Ovary (tissue), 10 donors: ENCODE measurements at places on chromosomes 12 and 14.

- no peak for DNase-seq
Observed at GRCh38 chr14:88838015-88838414, 13.6 kb downstream of the TTC8 start.

GRCh38 chr12:57729321-57729844 is 9.2 kb downstream of the AGAP2 start:
- DNase-seq, result peak; percentile 10

- DNase-seq, result no peak
Observed at GRCh38 chr14:96086574-96087077, 47.5 kb downstream of the C14orf132 start.

DNA sequence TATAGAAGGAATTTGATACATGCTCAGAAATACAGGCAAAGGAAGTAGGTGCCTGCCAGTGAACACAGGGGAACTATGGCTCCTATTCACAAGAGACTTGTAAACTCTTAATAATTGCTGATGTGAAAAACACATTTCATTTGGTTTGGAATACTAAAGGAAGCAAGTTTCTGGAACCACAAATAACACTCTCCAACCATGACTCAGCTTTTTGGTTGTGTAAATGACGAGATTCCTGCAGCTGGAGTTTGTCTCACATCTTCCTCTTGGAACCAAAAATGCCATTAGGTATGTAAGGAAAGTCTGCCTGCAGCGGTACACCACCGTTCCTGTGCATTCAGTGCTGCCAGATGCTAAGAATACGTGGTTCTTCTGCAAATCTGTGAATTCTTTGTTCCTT is 4.5 kb upstream of the OR11H6 start:
- DNase-seq, result no peak

DNA sequence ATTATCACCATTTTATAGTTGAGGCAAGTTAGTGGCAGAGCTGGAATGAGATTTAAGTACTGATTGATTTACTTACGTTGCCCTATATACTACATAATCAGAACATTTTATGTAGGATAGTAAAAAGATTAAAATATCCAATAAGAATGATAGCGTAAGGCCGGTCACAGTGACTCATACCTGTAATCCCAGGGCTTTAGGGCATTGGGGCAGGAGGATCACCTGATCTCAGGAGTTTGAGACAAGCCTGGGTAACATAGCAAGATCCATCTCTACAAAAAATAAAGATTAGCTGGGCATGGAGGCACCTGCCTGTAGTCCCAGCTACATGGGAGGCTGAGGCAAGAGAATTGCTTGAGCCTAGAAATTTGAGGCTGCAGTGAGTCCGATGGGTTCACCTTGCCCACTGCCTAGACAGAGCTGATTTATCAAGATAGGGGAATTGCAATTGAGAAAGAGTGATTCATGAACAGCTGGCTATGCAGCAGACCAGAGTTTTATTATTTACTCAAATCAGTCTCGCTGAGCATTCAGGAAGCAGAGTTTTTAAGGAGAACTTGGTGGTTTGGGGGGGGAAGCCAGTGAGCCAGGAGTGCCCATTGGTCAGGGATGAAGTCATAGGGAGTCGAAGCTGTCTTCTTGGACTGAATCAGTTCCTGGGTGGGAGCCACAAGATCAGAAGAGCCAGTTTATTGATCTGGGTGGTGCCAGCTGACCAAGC is 24.7 kb upstream of the SGPP1 start:
- DNase-seq, result no peak
